Left ventricle myocardium inferior (tissue), 1 donor: ENCODE measurements at places on chromosomes 7 and 10. TPM values are rescaled to one million over a fixed set of nuclear protein-coding genes. Genes with fewer than 3 reads are reported as not detected.

GRCh38 chr10:85235258-85235657, 906.9 kb downstream of the CCSER2 start:
- no peak for DNase-seq

GRCh38 chr10:49091450-49092210, 23.7 kb downstream of the VSTM4 start:
- DNase-seq, result no peak

- no peak for DNase-seq
Observed at GRCh38 chr7:55526329-55526728, 46.0 kb downstream of the VOPP1 start.

GRCh38 chr10:120318862-120319261, 138.2 kb upstream of the PLPP4 start:
- DNase-seq, result no peak

NPC1L1 gene
- total RNA-seq, result 0.19 TPM

PON1 gene
- not detected for total RNA-seq

TMEM209 gene
- total RNA-seq, result 9.9 TPM

FAM25G gene
- total RNA-seq, result not detected

CTNNA3 gene
- 159 TPM for total RNA-seq
